Effector memory CD4-positive, alpha-beta T cell (primary cell): ENCODE measurements at places on chromosomes 4 and X.

- DNase-seq: no peak
These were observed 4.1 kb downstream of the AFM start for GRCh38 chr4:73485596-73485995.

DNA sequence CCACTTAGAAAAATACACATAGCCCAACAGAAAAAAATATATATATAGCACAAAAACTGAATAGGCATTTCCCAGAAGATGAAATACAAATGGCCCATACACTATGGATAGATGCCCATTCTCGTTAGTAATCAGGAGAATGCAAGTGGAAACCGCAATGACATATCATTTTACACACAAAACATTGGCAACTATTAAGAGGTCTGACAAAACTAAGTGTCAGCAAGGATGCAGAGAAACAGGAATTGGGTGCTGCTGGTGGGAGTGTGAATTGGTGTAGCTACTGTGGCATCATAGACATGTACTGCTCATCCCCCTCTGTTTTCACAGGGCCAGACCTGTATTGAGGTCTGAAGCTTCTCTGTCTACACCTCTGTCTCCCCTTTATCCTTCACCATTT is 320.0 kb downstream of the IDS start:
- DNase-seq: no peak

DNA sequence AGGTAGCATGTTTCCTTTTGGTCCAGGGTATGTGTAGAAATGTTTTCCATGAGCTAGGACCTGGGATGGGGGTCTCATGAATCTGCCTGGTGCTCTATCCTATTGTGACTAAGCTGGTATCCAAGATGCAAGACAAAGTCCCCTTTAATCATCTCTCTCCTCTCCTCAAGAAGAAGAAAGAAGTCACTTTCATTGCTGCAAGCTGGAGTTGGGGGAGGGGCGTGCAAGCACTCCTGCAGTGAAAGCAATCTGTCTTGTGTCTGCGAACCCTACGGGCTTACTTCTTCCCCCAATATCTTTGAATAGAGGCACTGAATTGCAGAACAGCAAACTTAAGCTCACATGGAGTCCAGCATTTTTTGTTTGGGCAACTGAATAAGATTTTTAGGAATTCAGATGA is 27.2 kb upstream of the GRPR start:
- no peak for DNase-seq

DNA sequence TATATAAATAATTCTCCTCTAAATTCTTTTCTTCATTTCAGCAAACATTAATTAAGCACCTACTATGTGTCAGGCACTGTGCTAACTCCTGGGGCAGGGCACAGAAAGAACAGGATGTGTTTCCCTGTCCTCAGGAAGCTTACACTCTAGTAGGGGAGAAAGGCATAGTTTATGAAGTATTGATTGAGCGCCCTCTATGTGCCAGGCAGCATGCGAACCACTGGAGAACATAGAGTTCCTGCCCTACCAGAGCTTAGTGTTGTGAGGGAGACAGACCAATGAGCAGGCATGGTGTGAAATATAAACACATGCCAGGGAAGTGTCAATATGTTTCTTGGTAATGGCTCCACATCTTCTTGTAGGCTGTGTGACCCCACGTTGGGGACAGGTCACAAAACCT is 3.7 kb downstream of the ADGRG4 start:
- DNase-seq: no peak

DNA sequence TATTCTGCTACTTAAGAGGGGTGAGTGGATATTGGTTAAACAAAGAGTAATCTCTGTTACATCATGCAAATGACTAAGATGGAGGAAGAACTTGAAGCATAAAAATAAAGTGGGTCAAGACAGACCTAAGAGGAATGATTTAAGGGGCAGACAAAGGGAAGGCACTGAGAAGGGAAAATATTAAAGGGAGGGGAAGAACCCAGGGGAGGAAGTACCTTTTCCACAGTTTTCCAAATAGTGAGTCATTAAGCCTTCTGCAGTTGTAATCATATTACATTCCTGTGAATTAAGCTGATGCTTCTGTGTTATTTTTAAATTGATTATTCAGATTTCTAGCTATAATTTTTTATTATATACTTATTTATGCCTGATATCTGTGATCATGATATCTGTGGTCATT is 253.3 kb downstream of the CENPC start:
- no peak for DNase-seq

GRCh38 chr4:5969336-5969735 is 48.9 kb downstream of the C4orf50 start:
- no peak for DNase-seq

DNA sequence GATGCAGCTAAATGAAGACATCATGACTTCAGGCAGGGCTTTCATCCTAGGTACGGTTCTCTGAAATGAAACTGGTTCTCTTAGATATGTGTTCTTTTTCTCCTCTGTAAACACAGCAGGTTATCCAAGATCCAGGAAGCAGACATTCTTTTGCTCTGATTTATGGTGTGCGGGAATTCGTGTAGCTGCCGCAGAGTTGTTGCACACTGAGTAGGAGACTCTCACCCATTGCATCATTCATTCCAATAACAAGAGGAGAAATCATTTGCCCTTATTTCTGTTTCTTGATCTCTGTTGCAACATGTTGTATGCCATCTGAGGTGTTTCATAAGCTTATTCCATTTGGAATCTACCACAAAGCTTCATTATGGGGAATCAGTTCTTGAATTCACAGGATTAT is 133.6 kb upstream of the VCX2 start:
- DNase-seq: no peak

GRCh38 chr4:9968472-9968871 is 52.8 kb downstream of the SLC2A9 start:
- DNase-seq: no peak

GRCh38 chr4:158622251-158622650 is 49.4 kb downstream of the C4orf46 start:
- DNase-seq: no peak

DNA sequence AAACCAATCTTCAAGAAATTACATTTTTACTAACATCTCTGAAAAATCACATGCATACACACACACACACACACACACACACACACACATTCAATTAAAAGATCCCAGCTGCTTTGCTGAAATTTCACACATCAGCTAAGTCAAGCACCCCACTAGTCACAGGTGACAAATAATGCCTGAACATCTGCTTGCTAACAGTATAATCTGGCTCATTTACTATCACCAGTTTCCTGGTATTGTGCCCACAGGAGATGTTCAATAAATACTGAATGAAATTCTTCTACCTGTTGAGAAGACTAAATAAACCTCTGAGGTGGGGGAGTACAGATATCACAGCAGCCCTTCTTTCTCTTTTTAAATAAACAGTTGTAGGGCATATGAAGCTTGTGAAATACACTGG is 994.0 kb downstream of the ARAP2 start:
- no peak for DNase-seq

GRCh38 chrX:69062493-69062892 is 102.8 kb downstream of the PJA1 start:
- no peak for DNase-seq

DNA sequence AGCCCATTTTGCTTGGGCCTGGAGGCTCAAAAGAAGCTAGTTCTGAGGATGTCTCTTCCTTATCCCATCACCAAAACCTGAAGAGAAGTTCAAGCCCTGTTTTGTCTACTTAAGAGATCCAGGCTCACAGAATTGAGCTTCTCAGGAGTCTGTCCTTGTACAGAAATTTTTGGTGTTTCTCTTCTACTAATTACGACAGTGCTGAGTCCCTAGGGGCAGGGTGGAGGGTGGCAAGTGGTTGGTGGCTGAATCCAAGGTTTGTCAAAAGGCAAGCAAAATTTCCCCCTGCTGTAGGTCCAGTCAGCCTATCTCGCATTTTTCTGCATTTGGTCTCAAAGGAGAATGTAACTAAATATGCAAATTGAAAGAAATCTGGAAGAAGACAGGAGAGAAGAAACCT is 377.9 kb downstream of the SMARCA1 start:
- DNase-seq: no peak

DNA sequence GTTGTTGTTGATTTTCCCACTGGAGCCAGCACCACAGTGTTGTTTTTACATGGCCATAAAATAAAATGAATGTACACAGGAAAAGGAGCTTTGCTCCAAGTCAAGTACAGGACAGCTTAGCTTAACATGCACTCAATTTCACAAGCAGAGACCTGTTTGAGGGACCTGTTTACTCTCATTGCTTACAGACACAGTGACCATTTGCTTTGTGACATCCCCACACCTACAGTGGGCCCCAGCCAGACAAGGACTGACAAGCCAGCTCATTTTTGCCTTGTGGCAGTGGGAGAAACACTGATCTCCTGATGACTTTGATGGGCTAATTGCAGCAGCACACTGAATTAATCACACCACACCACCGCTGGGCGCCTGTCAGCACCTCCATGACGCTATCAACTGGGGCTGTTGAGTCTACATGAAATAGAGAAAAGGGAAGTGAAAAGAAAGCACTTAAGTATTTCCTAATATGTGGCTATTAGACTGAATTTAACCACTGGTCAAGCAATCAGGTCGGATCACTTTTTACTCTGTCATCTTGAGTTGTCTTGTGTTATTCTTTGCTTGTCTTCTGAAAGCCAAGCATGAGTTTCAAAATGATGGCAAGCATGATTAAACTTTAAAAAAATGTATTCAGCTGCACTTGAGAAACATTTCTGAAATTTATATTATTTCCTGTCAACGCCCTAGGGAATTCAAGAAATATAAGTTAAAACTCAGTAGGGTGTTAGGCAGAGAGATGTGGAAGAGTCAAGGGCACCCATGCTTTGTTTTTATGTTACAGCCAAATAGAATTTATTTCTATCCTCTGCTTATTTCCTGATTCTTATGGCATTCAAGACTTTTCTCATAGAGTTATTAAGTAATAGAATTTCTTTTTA is 557.7 kb downstream of the RAB28 start:
- DNase-seq: no peak

- no peak for DNase-seq
These were observed 394.0 kb upstream of the IGFBP7 start for GRCh38 chr4:57504139-57504538.

- DNase-seq: no peak
These were observed 34.1 kb upstream of the IL1RAPL1 start for GRCh38 chrX:28552882-28553829.

GRCh38 chr4:57147335-57148060 is 37.3 kb upstream of the IGFBP7 start:
- no peak for DNase-seq

GRCh38 chrX:141320801-141321200 is 78.5 kb upstream of the SPANXC start:
- no peak for DNase-seq

- no peak for DNase-seq
These were observed 231.4 kb upstream of the MID1 start for GRCh38 chrX:10851809-10852208.

DNA sequence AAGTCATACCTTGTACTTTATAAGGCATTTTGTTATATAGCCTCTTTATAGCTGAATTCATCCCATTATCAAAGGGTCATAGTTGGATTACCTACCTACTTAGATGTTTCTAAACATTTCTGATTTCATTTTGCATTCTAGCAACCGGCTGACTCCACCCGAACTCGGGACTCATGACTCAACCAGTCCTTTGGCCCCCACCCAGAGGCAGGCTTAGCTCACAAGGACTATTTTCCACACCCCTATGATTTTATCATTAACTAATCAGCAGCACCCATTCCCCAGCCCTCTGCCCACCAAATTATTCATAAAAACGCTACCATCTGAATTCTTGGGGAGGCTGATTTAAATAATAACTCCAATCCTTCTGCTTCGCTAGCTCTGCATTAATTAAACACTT is 79.9 kb upstream of the EGFL6 start:
- no peak for DNase-seq
